ENCODE measurements at places on chromosomes 1 and 21.

GRCh38 chr1:111406321-111406768 lies 21.2 kb downstream of the OVGP1 start:
- DNase-seq: no peak

DNA sequence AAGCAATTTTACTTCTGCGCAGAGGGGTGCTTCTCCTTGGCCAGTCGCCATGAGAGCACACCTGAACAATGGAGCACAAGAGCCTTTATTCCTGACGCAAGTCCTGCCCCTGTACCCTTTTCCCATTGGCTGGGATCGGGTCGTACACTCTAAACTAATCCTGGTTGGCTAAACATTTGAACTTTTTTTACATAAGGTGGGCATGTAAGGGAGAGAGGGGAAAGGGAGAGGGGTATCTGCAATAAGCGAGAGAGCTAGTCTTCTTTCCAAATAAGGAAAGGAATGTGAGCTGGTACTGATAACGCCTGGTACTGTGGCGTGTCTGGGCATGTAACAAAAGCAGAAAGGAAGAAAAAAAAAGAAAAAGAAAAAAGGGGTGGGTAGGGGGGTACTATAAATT lies 21.8 kb downstream of the MFSD2A start:
- DNase-seq: no peak

- DNase-seq: no peak
These were observed 365.3 kb upstream of the ADGRL4 start for GRCh38 chr1:79371802-79372201.

GRCh38 chr1:115753830-115754229 lies 14.7 kb downstream of the CASQ2 start:
- DNase-seq: no peak

DNA sequence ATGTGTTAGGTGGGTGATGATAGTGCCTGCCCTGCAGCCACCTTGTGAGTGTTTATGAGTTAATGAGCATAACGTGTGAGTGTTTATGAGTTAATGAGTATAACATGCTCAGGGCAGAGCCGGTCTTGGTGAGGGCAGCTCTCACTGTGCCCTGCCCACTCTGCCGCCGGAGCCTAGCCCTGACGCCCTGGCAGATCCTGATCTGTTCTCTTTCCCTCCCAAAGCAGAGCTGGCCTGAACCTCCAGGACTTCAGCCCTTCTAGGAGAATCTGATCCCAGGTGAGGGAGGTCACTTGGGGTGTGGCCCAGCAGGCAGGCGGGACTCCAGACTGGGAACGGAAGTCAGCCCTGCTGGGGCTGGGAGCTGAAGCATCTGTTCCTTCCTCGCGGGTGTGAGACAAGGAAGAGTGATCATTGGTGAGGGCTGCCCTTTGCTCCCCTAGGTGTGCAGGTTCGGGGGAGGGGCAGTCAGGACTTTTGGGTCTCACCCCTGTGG lies 5.7 kb downstream of the FBLIM1 start:
- no peak for DNase-seq

DNA sequence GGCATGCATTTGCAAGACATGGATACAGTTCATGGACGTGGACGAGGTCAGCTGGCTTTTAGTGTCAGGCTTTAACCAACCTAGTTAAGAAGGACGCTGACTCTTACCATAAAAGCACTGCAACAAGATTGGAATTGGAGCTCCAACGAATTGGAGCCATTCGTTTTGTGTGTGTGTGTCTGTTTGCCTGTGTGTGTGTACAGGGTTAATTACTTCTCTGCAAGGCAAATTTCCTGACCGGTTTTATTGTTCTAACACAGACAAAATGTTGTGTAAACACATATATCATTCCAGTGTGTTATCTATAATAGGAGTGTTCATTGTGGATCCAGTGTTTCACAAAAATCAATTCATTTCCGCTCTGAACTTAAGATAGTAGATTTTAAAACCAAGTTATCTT lies 7.9 kb downstream of the ITSN1 start:
- DNase-seq: no peak

- no peak for DNase-seq
These were observed 78.0 kb upstream of the ATP5PO start for GRCh38 chr21:33993286-33994231.

DNA sequence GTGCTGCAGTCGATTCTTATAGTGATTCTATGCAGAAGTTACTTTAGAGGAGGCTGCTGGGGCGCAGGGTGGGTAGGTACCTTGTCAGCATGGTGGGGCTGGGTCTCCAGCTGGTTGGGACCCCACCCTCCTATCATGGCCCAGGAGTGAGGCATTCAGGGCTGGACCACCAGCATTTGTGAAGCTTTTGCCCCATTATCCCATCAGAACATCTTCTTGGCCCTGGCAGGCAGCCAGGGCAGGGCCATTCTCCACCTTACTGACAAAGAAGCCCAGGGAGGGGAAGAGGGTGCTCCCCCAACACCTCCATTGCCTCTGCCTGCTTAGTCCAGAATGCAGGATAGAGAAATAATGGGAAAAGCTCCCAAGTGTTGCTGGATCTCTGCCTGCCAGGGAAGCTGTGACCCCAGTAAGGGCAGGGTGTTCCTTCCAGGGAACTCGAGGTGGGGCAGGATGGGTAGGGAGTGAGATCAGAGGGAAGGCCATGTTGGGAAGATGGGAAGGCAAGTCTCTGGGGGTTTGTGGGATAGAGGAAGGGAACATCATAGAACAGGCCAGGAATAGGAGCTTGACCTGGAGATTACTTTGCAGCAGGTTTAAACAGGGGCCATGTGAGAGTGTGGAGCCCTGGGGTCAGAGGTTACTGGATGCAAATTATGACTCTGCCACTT lies 16.2 kb upstream of the SLC2A1 start:
- DNase-seq: no peak
